ENCODE measurements at places on chromosomes 5 and 9.

DNA sequence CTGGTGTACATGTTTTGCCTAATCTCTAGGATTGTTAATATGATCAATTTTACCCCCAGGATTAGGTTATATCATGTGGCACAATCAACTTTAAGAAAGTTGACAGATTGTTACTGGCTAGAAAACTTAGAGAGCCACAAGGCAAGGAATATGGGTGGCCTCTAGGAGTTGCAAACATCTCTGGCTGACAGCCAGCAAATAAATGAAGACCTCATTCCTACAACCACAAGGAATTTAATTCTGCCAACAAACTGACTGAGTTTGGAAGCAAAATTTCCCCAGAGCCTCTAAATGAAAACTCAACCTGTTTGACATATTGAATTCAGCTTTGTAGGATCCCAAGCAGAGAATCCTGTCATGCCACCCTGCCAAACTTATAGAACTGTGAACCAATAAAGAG, 196.4 kb upstream of the PTGER4 start:
- no peak for DNase-seq

DNA sequence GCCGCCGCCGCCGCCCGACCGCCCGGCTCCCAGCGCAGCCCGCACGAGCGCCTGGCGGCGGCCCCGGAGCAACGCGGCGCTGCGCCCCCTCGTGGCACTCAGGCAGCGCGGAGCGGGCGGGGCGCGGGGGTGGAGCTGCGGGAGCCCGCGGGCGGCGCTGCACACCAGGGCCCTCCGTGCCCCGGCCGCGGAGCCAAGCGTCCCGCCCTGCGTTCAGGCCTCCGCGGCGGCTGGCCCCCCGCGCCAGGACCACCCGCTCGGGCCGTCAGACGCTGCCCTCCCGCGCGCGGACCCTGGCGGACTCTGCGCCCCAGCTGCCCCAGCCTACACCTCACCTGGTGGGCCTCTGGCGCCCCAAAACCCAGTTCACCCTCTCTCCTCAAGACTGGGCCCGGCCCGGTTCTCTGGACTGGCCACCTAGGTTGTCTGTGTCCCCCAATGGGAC, at the start of gene RASGEF1C:
RASGEF1C (minus strand) TSS at position 75 of the 445 bp plus-strand sequence. CDS start 71,159 bp downstream, outside the sequence.
- peak; percentile 66 for DNase-seq

DNA sequence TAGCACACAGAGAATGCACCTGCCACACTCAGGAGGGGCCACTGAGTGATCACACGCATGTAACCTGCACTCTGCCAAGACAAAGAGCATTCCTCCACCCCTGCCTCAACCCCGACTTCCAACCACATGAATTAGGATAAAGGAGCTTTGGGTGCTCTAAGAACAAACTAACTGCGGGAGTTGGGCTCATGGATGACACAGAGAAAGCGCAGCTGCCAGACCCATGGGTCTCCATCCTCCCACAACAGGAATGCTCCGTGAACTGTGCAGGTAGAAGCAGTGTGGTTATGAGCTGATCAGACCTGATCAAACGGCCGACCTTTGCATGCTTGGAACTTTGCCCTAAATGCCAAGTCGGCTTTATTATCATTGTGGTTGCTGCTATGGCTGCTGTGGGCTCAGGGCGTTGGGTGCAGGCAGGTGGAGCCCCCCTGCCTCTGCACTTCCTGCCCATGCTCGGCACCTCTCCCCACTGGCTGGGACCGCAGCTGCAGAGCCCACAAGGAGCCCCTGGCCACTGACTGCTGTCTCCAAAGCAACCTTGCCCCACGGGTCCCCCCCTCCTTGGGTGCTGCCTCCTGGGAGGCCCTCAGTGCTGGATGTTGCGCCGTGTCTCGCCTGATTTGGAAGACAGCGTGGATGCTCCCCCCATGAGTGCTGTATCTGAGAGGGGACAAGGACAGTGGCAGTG, 2.6 kb upstream of the SLC6A3 start:
- DNase-seq, result no peak

- no peak for DNase-seq
Observed at GRCh38 chr9:15187589-15187988, 119.4 kb downstream of the TTC39B start.

- no peak for DNase-seq
Observed at GRCh38 chr9:90839183-90839728, 37.6 kb downstream of the SYK start.

DNA sequence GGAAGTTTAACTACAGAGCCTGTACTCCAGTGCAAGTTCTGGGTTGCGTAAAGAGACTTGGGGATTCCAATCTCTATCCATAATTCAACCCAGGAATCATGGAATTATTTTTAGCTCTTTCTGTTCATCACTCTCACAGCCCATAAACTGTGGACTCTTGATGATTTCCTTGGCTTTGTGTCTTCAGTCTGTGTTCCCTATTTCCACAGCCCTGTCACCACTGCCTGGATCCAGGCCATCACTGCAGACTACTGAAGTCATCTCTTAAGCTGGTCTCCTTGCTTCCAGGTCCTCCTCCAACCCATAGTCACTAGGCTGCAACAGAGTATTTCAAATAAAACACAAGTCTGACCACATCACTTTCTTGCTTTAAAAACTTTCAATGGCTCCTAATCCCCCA, 211.7 kb downstream of the PLK2 start:
- DNase-seq, result no peak

GRCh38 chr9:36808251-36808650, 225.8 kb downstream of the PAX5 start:
- DNase-seq, result no peak

DNA sequence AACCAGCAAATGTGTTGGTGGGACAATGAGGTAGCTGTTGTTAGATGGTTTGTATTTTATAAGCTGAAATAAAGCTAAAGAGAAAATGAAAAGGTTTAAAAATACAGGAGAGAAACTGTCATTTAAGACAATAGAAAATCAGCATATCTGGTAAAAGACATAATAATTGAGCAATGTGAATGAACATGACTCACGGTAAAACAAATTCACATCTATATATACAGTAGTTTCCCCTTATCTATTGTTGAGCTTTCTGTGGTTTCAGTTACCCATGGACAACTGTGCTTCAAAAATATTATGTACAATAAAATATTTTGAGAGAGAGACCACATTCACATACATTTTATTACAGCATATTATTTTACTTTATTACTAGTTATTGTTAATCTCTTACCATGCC, 1649.8 kb downstream of the EFNA5 start:
- no peak for DNase-seq

DNA sequence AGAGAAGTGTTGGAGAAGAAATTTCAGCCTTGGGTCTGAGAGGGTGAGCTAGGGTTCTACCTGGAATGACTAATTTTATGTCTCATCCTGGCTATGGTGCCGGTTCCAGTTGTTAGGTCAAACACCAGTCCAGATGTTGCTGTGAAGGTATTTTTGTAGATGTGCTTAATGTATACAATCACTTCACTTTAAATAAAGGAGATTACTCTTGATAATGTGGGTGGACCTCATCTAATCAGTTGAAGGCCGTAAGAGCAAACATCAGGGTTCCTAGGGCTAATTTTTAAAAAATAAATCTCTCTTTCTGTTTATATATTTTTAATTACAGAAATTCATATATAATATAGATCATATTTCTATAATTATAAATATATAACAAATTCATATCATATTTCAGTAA, 90.5 kb upstream of the GDNF start:
- no peak for DNase-seq

- peak; percentile 98 for DNase-seq
Observed at GRCh38 chr5:43066799-43067741, 27.0 kb upstream of the ANXA2R start.

Data from trophoblast cell (in vitro differentiated cells and primary cell).